Thoracic aorta (tissue), 2 donors: ENCODE measurements at places on chromosomes 13 and 19.

- DNase-seq: no peak
Measured at GRCh38 chr13:63455938-63456337, 2040.3 kb upstream of the PCDH20 start.

DNA sequence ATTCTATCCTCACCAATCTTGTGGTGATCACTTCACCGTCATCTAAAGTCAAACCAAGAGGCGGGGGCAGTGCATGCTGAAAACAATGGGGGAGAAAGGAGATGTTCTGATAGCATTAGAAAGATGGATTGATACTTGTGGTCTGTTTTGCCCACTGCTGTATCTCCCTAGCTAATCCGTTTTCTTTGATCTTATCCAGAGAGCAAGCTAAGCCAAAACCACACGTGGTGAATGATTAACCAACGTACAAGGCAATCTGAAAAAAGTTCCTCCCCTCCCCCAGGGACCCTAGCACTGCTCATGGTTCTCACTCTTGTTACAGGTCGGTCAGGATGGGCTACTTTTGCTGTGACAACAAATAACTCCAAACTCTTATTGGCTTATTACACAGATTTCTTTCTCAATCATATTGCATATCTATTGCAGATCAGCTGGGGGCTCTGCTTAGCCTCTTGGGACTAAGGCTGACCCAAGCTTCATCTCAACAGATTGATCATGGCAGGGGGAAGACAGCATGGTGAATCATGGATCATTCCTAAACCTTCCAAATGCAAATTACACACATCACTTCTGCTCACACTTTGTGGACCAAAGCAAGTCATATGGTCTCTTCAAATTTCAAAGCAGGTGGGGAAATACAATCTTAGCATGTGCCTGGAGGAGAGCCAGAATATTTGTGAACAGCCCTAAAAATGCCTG lies 11.9 kb upstream of the C13orf42 start:
- no peak for DNase-seq

GRCh38 chr19:22526661-22527272 lies 104.6 kb upstream of the ZNF98 start:
- no peak for DNase-seq

DNA sequence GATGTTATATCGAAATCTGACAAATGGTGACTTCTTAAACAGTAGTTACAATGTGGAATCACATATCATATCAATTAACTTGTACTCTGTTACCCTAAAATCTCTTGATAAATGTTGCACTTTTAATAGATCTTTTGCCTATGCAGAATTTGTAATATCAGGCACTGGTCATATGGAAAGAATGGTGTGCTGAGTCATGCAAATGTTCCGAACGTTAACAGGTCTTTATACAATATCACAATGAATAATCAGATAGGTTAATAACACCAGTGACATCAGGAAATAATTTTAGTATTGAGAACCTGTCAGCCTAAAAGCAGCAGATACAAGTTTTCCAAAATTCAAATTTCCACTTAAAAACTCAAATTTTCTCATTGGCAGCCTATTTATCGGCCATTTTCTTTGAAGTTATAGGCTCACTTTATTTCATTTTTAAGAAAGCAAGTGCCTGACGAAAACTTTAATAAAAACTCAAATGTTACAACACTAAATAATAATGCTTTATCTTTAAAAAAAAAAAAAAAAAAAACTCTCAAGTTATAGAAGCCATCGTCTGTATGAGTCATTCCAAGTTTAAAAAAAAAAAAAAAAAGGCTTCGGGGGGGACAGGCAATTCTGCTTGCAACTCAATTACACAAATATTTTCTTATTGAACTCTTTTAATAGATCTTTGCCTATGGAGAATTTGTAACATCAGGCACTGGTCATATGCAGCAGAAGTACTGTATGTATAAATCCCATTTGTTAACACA lies 180.9 kb downstream of the DIAPH3 start:
- no peak for DNase-seq

GRCh38 chr19:39293394-39293793 lies 2.8 kb upstream of the IFNL1 start:
- no peak for DNase-seq
